ENCODE measurements at places on chromosomes 2 and 18.

GRCh38 chr2:195934484-195934883 lies 134.2 kb downstream of the DNAH7 start:
- DNase-seq: no peak
- H3K4me3 ChIP-seq: no peak overlapping the region
- no peaks in the 10 kb centered on the region for H3K36me3 ChIP-seq
- H3K27ac ChIP-seq: no peak overlapping the region
- no peaks in the 10 kb centered on the region for H3K4me1 ChIP-seq

- no peak for DNase-seq
- H3K27me3 ChIP-seq: no peaks in the 10 kb centered on the region
- no peak overlapping the region for H3K4me3 ChIP-seq
- H3K4me1 ChIP-seq: no peaks in the 10 kb centered on the region
- no peak overlapping the region for H3K27ac ChIP-seq
Measured at GRCh38 chr2:40746191-40746590, 294.3 kb upstream of the SLC8A1 start.

DNA sequence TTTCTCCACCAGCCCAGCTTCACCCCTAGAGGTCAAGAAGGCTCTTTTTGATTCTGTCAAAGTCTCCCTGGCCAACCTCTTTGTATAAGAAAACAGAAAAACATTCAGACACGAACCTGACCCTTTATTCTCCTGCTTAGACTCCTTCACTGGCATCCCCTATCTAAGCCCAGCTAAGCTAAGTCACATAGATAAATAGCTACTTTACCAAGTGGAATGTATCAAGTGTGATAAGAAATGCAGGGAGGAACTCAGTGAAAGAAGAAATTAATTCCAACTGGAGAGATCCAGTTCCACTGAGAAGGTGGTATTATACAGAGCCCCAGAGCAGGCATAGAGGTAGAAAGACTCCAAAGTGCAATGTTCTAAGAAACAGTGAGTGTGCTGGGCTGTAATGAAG lies 489.5 kb downstream of the TNS1 start:
- no peaks in the 10 kb centered on the region for H3K27me3 ChIP-seq
- H3K27ac ChIP-seq: no peak overlapping the region
- H3K4me3 ChIP-seq: no peak overlapping the region
- no peak for DNase-seq

- no peaks in the 10 kb centered on the region for H3K4me1 ChIP-seq
- H3K27me3 ChIP-seq: peaks cover 26% of the 10 kb centered on the region
- no peak for DNase-seq
- no peaks in the 10 kb centered on the region for H3K36me3 ChIP-seq
- H3K4me3 ChIP-seq: no peak overlapping the region
- H3K27ac ChIP-seq: no peak overlapping the region
Measured at GRCh38 chr2:219414857-219415256, 3.3 kb upstream of the DES start.

DNA sequence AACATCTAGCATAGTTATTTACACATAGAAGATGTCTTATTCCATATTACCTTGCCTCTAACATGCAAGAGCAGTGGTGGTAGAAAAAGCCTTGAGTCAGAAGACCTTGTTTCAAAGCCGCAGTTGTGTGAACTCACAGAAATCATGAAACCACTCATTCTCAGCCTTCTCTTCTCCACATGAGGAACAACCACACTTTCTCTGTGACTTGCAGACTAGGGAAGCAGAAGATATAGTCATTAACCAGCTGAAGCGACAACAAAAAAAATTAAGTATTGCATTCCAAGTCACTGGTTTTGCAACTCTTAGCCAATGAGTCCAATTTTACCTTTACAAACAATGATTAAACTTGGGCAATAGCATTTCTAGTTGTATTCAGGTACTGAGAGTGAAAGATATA lies 19.0 kb downstream of the TWSG1 start:
- H3K27me3 ChIP-seq: no peaks in the 10 kb centered on the region
- no peaks in the 10 kb centered on the region for H3K36me3 ChIP-seq
- no peak overlapping the region for H3K4me3 ChIP-seq

DNA sequence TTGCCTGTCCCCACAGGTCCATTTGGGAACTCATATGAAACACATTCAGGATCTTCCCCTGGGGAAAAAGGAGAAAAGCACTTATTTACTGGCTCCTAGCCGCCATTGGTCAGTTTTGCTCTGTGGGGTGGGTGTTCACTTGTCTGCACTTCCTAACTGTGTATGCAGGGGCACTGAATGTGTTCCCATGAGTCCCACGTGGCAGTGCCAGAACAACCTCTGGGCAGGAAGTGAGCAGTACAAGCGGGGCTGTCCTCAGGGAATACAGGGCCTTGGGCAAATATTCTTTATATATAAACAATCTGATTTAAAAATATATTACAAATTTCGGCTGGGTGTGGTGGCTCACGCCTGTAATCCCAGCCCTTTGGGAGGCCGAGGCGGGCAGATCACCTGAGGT lies 21.8 kb upstream of the CTIF start:
- H3K4me3 ChIP-seq: no peak overlapping the region
- no peaks in the 10 kb centered on the region for H3K36me3 ChIP-seq
- H3K27me3 ChIP-seq: peaks cover 3% of the 10 kb centered on the region
- no peak for DNase-seq
- H3K27ac ChIP-seq: no peak overlapping the region
- H3K4me1 ChIP-seq: peaks cover 5% of the 10 kb centered on the region
